ENCODE measurements at places on chromosomes 11 and 22.

DNA sequence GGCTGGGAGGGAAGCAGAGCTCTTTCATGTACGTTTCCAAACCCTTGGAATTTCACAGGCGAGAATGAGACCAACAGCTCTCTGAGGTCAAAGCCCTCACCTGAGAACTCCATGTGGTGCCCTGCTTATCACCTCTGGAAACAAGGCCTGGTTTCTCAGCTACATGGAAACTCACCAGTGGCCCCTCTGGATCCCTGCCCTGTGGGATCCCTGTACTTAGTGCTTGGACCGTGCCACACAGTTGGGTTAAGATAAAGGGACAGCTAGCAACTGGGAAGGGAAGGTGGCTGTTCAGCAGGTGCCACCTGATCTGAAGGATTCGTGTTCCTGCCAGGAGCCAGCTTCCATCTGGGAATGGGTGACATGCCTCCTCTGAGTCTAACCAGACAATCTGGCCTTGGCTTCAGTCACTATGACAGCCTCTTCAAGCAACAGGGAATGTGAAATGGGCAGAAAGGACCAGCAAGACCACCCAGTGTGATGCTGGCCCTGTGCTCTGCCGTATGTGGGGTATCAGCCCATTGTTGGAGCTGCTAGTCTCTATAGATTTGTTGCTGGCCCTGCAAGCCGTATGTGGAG is 54.3 kb upstream of the BID start:
- no peak for DNase-seq

DNA sequence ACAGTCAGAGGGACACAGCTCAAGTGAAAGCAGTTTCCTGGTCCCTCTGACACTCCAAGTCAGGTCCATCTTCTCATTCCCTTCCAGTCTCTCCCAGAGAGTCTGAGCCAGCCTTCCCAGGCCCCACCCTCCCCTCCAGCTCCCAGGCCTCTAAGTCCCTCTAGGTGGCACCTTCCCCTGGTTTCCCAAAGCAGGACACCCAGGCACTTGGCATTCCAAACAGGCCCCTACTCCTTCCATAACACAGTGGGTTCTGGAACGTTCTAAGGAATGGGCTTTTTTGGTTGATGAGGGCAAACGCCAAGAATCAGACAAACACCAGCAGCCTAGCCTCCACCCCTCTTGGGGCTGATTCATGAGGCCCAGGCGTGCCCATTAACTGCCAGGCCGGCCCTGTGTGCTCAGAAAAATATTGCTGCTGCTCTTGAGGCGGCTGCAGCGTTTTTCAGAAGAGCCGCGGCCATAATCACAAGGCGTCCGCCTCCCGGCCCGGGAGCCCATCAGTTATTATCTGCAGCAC is 418.7 kb downstream of the SOX6 start:
- no peak for DNase-seq

DNA sequence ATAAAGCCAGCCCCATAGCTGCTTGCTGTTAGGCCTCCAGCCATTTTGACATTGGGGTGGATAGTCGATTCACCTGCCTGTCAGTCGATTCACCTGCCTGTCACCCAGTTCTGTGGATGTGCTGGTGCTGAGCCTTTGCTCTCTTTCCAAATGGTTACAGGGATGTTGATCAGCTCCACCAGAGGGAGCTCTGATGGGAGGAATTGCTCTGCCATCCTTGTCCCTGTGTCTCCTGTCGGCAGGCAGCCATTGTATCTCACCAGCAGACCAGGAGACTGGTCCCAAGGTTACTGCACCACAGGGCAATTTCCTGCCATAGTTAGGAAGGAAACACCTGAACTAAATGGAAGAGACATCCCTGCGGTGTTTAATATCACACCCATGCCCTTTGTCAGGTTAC is 6.1 kb downstream of the MPEG1 start:
- DNase-seq = no peak

- DNase-seq = no peak
These were observed 7.4 kb downstream of the OR10D3 start for GRCh38 chr11:124190298-124191139.

DNA sequence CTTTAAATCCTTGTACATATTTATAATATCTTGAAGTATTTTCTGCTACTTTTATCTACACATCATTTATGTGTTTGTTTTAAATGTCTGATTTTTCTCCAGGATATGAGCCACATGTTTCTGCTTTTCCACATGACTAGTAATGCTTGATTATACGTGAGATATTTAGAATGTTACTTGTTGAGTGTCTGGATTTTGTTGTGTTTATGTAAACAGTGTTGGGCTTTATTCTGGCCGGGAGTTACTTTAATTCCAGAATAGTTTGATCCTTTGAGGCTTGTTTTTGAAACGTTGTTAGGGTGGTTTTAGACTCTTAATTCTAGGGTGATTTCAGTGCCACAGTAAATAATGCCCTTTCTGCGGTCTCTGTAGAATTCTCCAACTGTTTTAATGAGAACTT is 252.9 kb downstream of the BLID start:
- no peak for DNase-seq

DNA sequence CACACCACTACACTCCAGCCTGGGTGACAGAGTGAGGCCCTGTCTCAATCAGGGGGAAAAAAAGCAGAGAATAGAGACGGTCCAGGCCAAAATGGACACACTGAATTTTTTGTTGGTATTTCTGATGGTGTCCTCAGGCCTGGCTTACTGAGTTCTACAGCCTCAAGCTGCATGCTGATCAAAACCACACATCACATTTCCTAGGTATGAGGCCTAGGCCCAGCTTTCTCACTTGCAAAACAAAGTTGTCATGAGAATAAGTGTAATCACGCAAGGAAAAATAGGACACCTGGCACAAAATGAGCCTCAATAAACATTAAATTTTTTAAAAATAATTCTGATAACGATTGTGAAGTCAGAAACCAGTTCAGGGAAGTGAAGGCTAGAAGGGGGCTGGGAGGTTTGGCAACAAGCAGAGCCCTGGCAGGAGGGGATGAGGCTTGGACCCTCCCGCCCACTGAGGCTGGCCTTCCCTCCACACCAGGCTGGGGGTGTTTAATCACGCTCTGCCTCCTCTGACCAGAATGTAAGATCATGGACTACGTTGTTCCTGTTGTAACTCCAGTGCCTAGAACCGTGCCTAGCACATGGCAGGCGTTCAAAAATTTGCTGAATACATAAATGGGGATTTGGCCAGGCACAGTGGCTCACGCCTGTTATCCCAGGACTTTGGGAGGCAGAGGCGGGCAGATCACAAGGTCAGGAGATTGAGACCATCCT is 18.1 kb downstream of the PACSIN2 start:
- no peak for DNase-seq

GRCh38 chr22:30284666-30285065 is 4.6 kb downstream of the CASTOR1 start:
- no peak for DNase-seq

DNA sequence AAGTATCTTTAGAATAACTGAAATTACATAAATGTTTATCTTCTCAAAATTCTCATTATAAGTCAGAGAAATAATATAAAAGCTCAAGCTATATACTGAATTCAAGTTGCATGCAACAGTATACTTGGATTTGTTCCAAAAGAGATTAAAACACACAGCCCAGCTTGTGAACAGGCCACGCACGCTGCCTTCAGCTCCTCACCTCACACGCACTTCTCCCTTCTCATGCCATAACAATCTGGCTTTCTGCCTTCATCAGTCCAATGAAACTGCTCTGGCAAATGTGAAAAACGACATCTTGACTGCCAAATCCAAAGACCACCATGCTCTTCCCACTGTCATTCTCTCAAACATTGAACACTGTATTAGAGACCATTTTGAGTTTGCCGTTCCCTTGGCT is 22.1 kb downstream of the ATP6V1E1 start:
- no peak for DNase-seq

- no peak for DNase-seq
These were observed 333.1 kb downstream of the CTTN start for GRCh38 chr11:70731271-70732022.

- no peak for DNase-seq
These were observed 17.6 kb downstream of the DDB1 start for GRCh38 chr11:61315260-61315659.

GRCh38 chr11:108803776-108804175 is 138.9 kb downstream of the DDX10 start:
- no peak for DNase-seq

- DNase-seq = peak; percentile 40
These were observed 80.0 kb downstream of the C11orf91 start for GRCh38 chr11:33620423-33621171.

DNA sequence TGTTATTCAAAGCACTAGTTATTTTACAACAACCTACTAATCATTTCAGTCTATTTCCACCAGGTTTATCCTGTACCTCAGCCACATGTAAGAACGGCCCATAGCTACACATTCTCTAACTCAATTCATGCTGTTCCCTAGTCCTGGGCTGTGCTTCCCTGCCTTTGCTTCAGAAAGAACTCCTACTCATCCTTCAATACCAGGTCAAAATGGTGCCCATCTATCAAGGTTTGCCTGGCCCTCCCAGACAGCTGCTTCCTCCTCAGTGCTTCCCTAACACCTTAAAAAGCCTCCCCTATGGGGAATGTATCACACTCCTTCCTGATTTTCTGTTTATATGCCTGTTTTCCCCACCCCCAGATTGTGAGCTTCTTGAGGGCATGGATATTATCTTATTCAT is 400.7 kb downstream of the MN1 start:
- no peak for DNase-seq

GRCh38 chr11:38208951-38209350 is 1610.9 kb upstream of the RAG2 start:
- no peak for DNase-seq

- DNase-seq = no peak
These were observed 15.8 kb downstream of the P2RY2 start for GRCh38 chr11:73233692-73234470.

DNA sequence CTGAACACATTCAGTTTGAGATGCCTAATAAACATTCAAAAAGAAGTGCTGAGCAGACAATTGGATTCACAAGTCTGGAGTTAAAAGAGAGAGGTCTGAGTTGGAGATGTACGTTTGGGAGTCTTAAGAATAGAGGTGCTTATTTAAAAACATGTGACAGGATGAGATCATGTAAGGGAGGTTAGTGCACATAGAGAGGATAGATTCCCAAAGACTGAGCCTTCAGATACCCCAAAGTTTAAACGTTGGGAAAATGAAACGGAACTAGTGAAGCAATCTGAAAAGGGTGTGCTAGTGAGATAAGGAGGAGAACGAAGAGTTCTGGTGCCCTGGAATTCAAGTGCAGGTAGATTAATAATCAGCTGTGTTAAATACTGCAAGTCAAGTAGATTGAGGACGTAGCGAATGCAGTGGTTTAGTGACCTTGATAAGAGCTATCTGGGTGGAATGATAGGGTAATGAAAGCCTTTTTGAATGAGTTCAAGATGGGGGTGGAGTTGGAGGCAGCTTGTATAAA is 63.7 kb downstream of the HIPK3 start:
- DNase-seq = no peak

- DNase-seq = no peak
These were observed 126.1 kb downstream of the PGR start for GRCh38 chr11:101003468-101003867.

DNA sequence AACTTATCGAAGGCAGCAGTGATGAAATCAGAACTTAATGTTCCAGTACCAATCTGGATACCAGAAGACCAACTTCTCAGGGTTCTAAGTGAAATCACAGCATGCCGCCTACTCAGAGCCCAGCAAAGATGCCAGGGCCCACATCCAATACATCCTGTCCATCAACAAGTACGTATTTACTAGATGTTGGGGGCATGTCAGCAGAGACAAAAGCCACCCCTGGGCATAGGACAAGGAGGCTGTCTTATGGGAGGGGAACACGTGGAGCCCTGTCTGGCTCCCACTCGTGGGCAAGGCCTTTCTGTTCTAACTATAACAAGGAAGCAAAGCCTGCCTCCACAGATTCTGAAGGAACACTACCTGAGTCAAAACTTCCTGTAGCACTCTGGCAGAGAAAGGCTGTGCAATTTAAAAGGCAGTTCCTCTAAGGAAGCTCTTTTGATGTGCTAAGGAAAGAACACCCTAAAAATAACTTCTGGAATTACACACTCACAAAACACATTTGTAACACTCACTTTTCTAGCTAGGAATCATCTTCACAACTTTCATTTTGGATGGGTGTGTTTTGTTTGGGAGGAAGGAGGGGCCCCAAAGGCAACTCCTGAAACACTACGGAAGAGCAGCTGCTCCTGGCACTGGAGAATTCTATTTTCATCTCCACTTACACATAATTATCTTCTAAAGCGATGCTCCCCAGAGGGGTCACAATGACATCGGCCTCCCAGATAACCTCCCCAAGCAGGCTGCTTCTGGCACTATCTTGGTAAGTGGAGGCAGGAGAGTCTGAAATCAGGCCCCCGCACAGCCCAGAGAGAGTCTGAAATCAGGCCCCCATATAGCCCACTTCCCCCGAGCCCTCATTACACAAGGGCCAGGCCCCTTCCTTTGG is 14.2 kb downstream of the SMCO4 start:
- DNase-seq = no peak

GRCh38 chr11:86728562-86728961 is 56.1 kb upstream of the ME3 start:
- no peak for DNase-seq

DNA sequence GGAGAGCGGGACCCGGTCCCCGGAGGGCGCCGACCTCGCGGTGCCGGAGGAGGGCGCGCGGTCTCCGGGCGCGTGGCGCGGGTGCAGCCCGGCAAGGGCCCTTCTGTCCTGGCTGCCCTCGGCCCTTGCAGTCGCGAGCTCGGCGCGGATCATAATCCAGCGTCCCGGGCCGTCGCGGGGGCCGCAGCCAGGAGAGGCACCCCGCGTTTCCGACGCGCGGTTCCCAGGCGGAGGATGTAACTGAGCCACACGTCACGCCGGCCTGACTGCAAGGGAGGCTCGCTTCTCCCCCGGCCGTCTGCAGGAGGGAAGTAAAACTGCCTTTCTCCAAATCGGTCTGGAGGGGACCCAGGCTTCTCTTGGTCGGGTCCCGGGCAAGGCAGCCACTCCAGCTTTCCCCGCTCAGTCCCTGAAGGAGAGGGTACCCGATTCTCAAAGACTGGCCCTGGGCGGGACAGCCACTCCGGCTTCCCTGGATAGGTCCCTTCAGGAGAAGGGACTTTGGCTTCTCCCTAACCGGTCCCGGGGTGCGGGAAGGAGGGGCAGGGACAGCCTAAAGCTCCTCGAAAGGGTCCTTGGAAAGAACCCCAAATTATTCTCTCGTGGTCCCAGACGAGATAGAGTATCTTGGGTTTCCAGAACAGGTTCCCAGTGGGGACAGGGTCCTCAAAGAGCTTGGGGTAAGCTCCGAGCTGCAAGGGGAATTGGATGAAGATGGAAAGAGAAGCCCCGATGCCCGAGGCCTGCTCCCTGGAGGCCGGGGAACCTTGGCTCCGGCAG is 836 bp downstream of the SPON1 start:
- DNase-seq = no peak

GRCh38 chr22:25348391-25348790 is 129.0 kb downstream of the CRYBB2 start:
- no peak for DNase-seq

GRCh38 chr11:132780046-132780445 is 752.3 kb downstream of the OPCML start:
- no peak for DNase-seq

DNA sequence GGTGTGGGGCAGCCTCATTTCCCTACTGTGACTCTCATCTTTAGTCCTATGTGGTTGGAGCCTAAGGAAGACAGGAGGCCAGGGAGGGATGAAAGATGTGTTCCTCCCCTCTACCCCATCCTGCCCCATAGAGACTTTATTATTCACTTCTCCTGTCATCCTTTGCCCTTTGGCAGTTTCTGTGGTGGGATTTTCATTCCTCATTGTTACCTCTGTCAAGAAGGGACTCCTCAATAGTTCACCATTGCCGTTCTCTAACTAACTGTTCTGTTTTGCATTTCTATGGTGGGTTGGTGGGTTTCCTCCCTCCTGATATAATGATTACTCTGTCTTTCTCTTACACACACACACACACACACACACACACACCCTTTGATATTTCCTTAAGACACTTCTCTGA is 202.3 kb downstream of the DSCAML1 start:
- DNase-seq = no peak
